ENCODE measurements at places on chromosomes 12 and 14.

DNA sequence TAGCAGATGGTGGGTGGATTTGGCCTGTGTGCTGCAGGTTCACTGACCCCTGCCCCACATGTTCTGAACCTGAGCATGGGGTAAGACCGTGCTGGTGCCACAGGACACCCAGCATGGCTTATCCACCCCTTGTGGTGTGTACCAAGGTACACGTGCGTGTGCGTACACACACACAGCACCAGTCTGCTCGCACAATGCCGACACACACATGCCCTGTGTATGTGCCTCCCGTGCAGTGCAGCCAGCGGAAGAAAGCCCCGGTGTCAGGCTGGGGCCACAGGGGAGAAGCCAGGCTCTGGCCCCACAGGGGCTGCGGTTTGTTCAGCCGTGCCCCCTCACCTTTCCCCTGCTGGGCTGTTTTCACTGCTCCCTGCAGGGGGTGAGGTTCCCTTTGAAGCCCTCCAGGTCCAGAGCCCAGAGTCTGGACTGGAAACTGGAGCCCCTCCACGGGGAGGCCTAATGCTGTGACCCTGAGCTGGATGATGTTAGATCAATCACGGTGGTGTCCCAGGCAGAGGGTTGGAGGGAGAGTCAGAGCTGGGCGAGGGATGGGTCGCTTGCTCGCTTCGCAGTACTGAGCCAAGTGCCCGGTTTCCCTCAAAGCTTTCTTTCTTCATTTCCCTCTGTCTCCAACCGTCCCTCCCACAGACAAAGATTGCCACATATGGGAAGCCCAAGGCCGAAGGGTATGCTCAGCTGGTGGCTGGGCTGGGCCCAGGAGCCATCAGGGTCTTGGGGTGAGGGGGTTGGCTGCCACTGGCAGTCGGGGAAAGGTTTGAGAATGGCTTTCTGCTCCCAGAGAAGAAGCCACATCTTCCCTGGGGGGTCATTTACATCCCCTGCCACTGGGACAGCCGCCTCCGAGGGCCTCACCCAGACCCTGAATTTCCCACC, 6.2 kb downstream of the DTX1 start:
- no peak for DNase-seq

GRCh38 chr12:14772946-14773345, 30.3 kb downstream of the WBP11 start:
- no peak for DNase-seq

DNA sequence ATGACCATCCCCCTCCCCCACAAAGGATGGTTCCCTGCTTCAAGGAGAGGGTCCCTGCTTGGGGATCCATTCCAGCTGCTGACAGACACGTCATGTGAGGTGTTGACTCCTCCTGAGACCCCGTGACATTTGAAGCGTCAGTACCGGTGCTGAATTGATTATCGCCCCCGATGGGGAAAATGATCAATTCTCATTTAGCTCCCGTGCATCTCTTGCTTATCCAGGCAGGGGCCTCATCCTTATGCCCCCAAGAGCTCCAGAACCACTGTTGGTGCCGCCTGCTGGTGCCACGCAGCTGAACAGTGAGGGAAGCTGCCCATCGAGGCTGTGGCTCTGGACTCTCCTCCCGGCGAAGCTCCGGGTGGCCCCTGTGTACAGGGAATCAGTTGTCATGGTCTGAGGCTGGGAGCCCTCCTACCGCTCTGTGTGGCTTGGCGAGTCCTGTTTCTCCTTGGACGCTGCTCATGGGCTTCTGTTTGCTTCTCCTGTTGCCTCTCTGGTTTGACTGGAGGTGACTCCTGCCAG, 4.6 kb downstream of the KIF26A start:
- no peak for DNase-seq

DNA sequence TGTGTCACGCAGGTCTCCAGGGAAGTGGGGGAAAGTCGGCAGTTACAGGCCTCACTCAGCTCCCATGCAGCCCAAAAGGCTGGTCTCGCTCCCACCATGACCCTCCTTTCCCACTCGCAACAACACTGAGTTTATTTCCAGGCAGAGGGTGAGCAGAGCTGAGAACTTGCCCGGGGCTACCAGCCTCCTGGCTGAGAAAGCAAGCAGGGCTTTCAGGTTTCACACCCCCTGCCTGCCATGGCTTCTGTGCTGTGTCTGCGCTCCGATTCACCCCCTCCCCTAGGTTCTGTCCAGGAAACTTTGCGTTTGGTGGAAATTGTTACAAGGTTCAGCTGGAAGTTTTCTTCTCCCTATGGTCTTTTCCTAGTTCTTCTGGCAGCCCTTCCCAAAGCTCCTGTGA, 17.1 kb downstream of the OR10G2 start:
- no peak for DNase-seq

GRCh38 chr14:55332654-55333570, 61.7 kb downstream of the FBXO34 start:
- DNase-seq, result peak; percentile 24

DNA sequence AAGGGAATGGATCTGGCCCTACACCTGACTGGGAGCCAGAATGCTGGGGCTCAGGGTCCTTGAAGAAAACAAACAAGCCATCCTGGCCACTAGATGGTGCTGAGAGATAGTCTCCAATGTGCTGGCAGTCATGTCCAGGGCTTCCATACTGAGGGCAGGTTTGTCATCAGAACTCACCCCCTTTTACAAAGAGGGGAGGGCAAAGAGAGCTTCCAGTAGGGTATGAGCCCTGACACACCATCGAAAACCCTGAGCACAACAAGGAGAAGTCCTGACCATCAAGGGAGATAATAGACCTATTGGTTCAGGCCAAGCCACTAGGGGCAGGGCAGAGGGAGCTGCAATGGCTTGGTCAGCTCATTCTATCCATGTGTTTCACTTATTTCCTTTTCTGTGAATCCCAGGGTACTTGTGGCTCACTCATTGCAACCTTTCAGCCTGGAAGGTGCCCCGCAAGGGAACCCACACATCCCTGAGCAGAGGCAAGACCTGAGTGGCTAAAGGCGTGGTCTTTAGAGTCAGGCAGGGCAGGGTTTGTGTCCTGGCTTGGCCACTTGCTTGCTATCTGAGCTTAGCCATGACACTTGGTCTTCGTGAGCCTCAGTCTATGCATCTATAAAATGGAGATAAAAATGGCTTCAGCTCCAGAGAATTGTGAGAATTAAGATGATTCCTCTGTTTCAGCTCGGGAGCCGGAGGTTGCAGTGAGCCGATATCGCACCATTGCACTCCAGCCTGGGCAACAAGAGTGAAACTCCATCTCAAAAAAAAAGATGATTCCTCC, 6.2 kb upstream of the PLEKHH1 start:
- DNase-seq, result peak; percentile 42

DNA sequence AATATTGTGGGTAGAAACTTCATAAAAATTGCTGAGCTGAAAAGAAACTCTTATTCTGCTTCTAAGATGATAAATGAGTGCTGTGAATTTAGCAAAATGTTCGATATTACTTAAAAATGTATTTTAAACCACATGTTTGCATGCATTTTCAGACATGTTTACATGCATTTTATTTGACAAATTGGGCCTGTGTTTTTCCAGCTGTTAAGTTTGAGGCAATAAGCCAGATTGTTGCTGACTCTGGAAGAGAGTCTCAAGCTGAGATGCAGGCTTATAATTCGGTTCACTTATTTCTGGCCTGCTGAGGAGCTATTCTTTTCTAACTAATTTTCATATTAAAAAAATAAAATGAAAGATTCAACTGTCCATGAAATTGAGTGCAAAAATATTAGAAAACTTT, 110.1 kb downstream of the SYNE2 start:
- DNase-seq, result no peak

GRCh38 chr12:96719660-96720362, 187.2 kb upstream of the NEDD1 start:
- peak; percentile 46 for DNase-seq

GRCh38 chr12:87513536-87514280, 515.5 kb downstream of the C12orf50 start:
- DNase-seq, result no peak

GRCh38 chr12:108805136-108805535, 52.2 kb downstream of the SSH1 start:
- DNase-seq, result no peak

DNA sequence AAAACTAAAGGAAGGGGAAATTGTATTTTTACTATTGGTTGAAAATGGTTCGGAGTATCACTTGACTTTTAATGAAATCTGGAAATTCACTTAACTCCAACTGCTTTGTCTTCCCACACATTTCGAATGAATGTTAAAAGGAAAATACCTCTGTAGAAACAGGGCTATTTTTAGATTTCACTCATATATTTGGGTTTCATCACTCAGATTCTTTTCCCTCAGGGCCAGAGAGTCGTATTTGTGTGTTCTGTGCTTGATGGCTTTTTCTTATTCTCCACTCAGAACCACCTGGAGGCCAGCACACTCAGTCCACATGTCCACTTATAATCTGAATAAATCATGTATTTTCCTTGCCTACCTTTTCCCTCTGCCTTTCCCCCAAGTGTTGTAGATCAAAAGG, 40.0 kb downstream of the DAAM1 start:
- no peak for DNase-seq

GRCh38 chr14:50028458-50028857, 87.9 kb downstream of the VCPKMT start:
- no peak for DNase-seq

DNA sequence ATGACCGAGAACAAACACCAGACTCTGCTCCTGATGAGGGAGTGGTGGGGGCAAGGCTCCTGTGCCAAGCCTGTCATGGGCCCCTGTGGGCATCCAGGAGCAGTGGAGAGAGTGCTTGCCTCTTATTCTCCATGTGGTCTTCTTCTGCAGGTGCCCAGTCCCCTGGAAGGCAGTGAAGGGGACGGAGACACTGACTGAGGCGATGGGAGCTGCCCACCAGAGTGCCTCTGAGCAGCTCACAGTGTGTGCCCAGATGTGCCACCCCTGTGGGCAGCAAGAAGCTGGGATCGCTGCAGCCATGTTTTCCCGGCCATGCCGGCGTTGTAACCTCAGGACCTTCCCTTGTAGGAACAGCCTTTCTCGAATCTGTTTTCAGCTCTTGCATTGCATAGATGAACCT, 6.4 kb upstream of the EP400 start:
- no peak for DNase-seq

- DNase-seq, result no peak
These were observed 14.6 kb upstream of the NR4A1 start for GRCh38 chr12:52036587-52037171.

DNA sequence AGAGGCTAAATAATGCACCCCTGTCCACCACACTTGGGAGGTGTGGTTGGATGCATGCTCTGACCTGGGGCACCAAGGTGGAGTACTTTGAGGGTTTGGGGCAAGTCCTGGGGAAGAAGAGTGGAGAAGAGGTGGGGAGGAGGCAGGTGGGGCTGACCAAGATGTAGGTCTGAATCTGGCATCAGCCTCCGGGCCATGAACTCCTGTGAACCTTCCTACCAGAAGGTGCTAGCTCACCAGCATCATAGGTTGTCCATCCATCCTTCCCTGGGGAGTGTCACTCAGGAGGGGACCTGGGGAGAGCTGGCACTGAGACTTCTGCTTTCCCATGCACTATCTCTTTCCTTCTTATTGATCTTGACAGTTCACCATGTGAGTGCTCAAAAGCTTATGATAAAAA, 13.6 kb upstream of the EMP1 start:
- DNase-seq, result no peak

DNA sequence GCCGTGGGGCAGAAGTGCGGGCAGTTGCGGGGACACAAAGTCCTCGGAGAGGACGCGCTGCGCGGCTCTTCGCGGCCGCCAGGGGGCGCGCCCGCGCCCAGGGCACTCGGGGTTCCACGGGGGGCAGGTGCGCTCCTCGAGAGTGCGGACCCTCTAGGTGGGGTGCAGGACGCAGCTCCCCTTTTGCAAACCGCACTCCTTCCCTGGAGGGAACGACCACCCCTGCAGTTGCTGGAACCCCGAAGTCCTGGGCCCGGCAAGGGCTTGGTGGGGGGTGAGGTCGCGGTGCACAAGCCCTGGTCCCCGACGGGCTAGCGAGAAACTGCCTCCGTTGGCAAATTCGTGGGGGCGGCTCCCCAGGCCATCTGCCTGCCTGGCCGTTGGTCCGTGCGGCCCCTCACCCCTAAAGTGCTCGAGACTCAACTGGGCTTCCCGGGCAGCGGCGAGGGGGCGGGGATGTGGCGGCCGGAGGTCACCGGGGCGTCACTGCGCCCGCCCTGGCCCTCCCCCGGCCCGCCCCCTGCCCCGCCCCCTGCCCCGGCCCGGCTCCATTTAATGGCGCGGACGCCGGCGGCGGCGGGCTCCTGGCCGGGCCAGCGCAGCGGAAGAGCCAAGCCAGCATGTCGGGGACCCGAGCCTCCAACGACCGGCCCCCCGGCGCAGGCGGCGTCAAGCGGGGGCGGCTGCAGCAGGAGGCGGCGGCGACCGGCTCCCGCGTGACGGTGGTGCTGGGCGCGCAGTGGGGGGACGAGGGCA, at the start of gene ADSS1:
Gene ADSS1 (plus strand): TSS at position 579 of the 756 bp plus-strand sequence. CDS start 42 bp downstream, at position 621.
- DNase-seq, result peak; percentile 11
